SK-N-SH (cell line): ENCODE measurements at places on chromosomes 1 and 21. TPM values are rescaled to one million over a fixed set of nuclear protein-coding genes. Genes with fewer than 3 reads are reported as not detected.
A peak's percentile ranks its signal among the peaks of the same experiment; 100 is the strongest.

DNA sequence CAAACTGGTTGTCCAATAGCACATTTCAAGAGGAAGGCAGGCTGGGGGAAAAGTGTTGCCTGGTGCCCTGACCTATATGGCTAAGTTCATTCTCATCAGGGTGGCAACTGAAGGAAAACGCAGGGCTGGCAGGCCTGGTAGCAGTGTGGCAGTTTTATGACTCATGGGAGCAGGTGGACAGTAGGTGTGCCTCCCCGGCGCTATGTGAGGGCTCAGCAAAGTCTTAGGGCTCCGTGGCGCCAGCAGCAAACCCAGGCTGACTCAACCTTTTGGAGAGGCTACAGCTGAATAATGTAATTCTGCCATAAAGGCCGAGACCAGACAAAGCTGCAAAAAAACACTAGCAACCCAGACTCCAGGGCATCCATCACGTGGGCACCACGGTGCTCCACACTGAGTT, 23.6 kb downstream of the GADD45A start:
- DNase-seq, result no peak
- H3K27ac ChIP-seq, result no peak overlapping the region
- peaks cover 27% of the 10 kb centered on the region for H3K4me1 ChIP-seq
- no peaks in the 10 kb centered on the region for H3K27me3 ChIP-seq
- H3K36me3 ChIP-seq, result peaks cover 26% of the 10 kb centered on the region

Gene KRTAP21-2
- not detected in 2 replicates for polyA plus RNA-seq

DNA sequence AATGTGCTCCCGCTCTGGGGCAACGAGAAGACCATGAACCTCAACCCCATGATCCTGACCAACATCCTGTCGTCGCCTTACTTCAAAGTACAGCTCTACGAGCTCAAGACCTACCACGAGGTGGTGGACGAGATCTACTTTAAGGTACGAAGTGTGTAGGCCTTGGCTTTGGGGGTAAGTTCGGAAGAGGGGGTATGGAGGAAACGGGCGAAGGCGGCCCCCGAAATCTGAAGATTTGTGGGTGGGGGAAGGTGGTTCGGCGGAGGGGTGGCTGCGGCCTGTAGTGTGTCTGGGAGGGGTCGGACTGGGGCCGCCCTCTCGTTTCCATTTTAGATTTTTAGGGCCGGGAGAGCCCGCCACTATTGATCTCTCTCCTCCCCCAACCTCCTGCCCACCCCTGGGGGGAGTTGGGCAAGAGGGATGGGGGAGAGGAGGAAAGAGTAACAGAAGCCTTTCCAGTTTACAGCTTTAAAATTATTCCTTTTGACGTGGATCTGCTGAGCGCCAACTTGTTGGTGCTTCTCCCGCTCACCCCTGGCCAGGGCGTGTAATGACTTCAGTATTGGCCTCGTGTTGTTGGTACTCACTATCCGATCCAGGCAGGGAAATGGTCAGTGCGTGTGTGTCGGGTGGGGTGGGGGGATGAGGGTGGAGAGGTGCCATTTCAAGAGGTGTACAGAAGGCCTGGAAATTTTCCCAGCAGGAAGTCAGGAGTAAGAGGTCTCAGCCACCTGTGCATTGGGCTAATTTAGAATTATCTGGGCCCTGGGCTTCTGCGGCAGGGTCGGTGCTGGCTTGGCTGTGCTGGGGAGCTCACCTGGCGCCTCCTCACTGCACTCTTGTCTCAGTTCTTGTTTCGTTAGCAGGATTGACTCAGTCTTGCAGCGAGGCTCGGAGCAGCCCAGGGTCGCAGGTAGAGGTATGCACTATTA, 880 bp downstream of the PRPF38B start:
- H3K27me3 ChIP-seq, result no peaks in the 10 kb centered on the region
- H3K27ac ChIP-seq, result peak overlapping the region; percentile 99
- peak; percentile 61 for DNase-seq
- peaks cover 11% of the 10 kb centered on the region; the same call in 1 of the 2 replicates for H3K4me1 ChIP-seq

DNA sequence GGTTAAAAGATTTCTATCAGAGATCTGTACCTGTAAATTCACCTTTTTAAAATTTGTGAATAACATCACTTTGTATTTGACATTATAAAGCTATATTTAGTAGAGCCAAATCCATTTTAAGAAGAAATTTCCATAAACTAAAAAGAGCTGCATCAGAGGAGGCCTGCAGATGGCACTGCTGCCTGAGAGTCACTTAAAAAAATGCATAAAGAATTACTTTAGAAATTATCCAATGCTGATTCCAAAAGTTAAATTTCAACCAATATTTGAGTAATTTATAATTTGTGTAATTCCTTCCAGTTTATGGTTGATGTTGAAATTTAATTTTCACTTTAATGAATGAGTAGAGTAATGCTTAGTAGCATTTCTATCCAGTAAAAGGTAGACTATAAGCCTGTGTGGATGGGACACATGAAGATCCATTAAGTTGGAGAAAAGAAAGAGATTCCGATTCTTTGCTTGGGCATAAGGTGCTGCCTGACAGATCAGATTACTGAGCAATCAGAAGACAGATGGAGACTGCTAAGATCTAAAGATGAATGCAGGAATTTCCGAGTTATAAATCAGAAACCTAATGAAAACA, 20.7 kb upstream of the RPE65 start:
- no peak for DNase-seq
- H3K27ac ChIP-seq, result no peak overlapping the region
- H3K36me3 ChIP-seq, result peaks cover 5% of the 10 kb centered on the region
- no peaks in the 10 kb centered on the region for H3K4me1 ChIP-seq

DNA sequence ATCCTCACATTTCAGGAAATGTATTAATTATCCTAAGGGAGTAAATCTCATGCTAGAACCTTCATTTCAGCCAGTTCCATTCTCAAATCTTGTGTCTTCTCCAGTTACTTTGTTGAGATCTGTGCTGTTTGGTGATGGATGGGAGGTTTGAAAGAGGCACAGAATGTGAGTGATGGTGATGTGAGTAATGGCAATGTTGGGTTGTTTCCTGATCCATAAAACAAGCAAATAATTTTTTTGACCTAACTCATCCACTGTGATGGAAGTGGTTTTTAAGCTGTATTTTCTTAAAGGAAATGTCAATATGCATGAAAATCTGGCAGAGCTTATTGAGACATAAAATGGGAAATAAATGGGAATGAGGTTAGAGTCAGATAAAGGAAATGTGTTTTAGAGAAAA, 214.7 kb downstream of the CHRM3 start:
- no peaks in the 10 kb centered on the region; the same call in 1 of the 2 replicates for H3K36me3 ChIP-seq
- H3K27me3 ChIP-seq, result no peaks in the 10 kb centered on the region
- DNase-seq, result no peak

- no peaks in the 10 kb centered on the region for H3K27me3 ChIP-seq
- H3K27ac ChIP-seq, result no peak overlapping the region
- H3K4me3 ChIP-seq, result no peak overlapping the region
- DNase-seq, result no peak
- H3K36me3 ChIP-seq, result peaks cover 18% of the 10 kb centered on the region
- peaks cover 5% of the 10 kb centered on the region for H3K4me1 ChIP-seq
Measured at GRCh38 chr1:244705261-244706234, 52.6 kb downstream of the DESI2 start.

- H3K4me3 ChIP-seq, result no peak overlapping the region
- no peaks in the 10 kb centered on the region for H3K27me3 ChIP-seq
- DNase-seq, result no peak
- no peaks in the 10 kb centered on the region for H3K4me1 ChIP-seq
Measured at GRCh38 chr1:102572637-102573036, 535.7 kb downstream of the COL11A1 start.

GRCh38 chr21:21668198-21668597, 670.0 kb downstream of the NCAM2 start:
- H3K27ac ChIP-seq, result no peak overlapping the region
- no peak overlapping the region for H3K4me3 ChIP-seq
- no peaks in the 10 kb centered on the region for H3K27me3 ChIP-seq
- H3K36me3 ChIP-seq, result no peaks in the 10 kb centered on the region
- H3K4me1 ChIP-seq, result no peaks in the 10 kb centered on the region

- H3K4me1 ChIP-seq, result no peaks in the 10 kb centered on the region
- H3K36me3 ChIP-seq, result no peaks in the 10 kb centered on the region
- no peak overlapping the region for H3K4me3 ChIP-seq
- DNase-seq, result no peak
- no peak overlapping the region for H3K27ac ChIP-seq
Measured at GRCh38 chr1:3285106-3285740, 169.2 kb upstream of the ARHGEF16 start.

Gene BARHL2
- not detected in 2 replicates for polyA plus RNA-seq

GRCh38 chr1:60458111-60458510, 384.5 kb upstream of the C1orf87 start:
- H3K27ac ChIP-seq, result no peak overlapping the region
- H3K27me3 ChIP-seq, result no peaks in the 10 kb centered on the region
- no peaks in the 10 kb centered on the region for H3K4me1 ChIP-seq
- DNase-seq, result no peak
- no peak overlapping the region for H3K4me3 ChIP-seq
- H3K36me3 ChIP-seq, result no peaks in the 10 kb centered on the region

DNA sequence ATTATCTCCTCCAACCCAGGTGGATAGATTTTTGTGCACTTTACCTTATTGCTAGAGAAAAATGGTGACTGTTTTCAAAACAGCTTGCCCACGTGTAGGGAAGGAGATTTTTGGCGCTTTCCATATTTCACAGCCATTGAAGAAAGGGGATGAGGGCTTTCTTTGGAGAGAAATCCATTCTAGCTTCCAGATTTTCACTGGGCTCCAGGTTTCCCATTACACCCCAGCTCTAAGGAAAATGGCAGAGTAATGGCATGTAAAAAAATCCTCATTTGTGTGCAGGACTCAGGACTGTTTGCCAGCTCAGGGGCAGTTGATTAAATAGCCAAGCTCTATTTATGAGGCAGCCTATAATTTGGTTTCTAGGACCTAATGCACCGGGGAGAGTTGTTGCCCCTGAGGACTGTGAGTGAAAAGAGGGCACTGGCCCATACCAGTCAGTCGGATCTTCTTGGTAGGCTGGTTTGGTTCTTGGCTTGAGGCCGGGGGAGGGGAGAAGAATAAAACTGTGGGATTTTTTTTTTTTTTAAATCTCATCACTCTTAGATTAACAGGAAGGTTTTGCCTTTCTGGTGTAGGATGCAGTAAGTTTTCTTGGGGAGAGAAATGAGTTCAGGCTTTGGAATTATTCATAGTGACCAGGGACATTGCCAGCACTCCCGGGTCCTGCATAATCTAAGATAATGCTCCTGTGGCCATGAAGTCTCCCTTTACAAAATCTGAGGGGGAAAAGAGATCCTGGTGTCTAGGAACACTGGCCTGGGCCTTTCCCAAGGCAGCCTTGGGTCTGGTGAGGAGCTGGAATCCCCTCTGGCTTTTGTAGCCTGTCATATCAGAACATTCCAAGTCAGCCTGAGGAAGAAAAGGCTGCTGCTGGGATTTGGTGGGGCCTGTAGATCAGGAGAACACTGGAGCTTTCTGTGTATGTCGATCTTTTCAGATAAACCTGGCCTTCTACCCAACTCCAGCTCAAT, 1.9 kb upstream of the ARID1A start:
- no peaks in the 10 kb centered on the region for H3K27me3 ChIP-seq
- no peak for DNase-seq
- H3K4me3 ChIP-seq, result peak overlapping the region; percentile 70
